ENCODE measurements at places on chromosomes 12 and 14.

DNA sequence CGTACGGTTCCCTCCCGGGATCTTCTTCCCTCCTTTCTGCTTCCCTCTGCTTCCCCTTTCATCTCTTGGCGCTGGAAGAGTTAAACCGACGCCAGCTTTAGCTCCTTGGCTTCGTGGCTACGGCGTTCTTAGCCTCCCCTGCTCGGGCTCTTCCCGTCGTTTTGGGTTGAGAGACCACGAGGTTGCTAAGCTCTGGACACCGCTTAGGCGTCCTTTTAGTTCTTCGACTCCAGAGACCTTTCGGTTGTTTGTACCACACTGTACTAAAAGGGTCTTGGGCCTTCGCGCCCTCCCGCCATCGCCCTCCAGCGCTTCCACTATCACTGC lies 545 bp downstream of the CPSF2 start:
- DNase-seq, result no peak

GRCh38 chr14:70069186-70069585 lies 119.6 kb downstream of the SLC8A3 start:
- DNase-seq, result no peak

DNA sequence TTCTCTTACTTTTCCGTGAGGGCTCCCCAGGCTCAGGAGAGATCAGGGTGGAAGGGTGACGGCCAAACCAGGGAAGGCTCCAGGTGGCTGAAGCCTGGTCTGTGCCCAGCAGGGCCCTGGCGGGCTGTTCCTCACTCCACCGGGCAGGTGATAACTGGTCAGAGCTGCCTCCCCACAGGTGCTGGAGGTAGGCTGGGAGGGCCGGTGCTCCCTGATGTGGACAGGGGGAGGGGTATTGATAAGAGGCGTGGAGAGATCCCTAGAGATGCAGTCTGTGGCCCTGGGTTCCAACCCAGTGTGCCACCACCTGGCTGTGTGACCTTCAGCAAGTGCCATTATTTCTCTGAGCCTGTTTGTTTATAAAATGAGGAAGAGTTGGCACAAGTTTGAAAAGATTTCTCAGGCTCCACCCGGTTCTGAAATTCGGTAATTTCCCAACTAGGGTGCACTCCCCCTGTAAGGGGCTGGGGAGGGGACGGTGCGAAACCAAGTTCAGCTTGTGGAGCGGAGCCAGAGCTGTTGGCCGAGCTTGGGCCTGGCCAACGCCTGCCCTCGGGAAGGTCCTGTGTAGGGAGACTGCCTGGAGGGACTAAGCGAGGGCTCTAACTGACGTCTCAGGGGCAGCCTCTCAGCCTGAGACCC lies 1.0 kb upstream of the NR4A1 start:
- DNase-seq, result no peak

GRCh38 chr14:83825843-83826242 lies 1704.1 kb upstream of the FLRT2 start:
- DNase-seq, result no peak

- DNase-seq, result no peak
Observed at GRCh38 chr14:92105893-92106142, 564 bp downstream of the ATXN3 start.

GRCh38 chr12:104454997-104455396 lies 1.8 kb upstream of the CHST11 start:
- no peak for DNase-seq

DNA sequence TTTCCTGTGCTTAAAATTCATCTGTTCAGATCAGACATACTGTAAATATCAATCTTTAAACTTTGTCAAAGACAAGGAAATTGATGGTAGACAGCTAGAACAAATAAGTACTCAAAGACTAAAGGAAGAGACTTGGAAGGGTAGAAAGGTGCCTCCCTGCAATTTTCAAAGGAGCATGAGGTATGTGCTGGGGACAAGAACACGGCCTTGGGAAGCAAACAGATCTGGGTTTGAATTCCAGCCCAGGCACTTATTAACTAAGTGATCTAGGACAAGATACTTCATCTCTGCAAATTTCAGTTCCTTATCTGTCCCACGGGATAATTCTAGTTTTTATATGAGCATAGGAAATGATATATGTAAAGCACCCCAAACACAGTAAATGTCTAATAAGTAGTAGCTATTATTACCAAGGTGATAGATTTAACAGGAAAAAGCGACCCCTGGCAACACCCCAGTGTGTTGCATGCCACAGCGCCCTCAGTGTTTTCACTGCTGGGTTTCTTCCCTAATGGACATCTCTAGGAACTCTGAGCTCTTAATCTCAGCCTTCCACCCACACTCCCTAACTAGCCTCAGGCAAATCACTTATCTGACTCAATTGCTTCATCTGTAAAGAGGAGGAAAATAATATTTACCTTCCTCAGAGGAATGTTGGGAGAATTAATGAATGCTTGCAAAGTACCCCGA lies 44.7 kb upstream of the BMP4 start:
- no peak for DNase-seq
